D721Med (cell line): ENCODE measurements at places on chromosomes 3 and 15.
A peak's percentile ranks its signal among the peaks of the same experiment; 100 is the strongest.

- DNase-seq, result peak; percentile 83
Measured at GRCh38 chr15:90956274-90957030, 1.8 kb downstream of the RCCD1 start.

DNA sequence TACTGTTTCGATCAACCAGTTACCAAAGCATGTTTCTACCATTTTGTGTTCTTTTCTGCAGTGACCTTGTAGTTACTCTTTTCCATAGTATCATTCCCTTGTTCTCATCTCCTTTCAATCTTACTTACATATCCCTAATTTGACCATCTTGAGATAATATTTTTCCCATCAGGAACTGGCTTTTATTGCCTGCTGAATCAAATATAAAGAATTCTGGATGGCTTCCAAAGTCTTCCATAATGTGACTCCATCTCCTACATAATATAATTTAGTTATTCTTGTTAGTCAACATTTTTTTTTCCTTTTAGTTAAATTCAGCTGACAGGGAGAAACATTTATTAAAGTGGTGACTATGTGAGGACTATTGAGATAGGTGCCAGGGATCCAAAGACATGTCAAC, 7.0 kb downstream of the USP8 start:
- DNase-seq, result no peak

DNA sequence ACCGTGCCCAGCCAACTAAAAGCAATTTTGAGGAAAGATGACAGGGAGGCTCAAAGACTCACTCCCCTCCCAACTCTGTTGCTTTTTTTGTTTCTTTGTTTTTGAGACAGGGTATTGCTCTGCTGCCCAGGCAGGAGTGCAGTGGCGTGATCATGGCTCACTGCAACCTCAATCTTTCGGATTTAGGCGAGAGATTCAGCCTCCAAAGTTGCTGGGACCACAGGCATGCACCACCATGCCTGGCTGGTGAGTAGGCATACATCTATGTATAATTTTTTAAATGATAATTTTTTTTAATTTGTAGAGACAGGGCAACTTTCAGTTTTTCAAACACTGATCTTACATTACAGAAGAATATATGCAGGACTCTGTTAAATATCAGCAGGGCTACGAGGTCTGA, 15.8 kb upstream of the THUMPD3 start:
- DNase-seq, result no peak

- DNase-seq, result no peak
Measured at GRCh38 chr3:98331329-98331728, 22.3 kb upstream of the OR5K4 start.

GRCh38 chr15:79064496-79064895, 26.1 kb downstream of the RASGRF1 start:
- DNase-seq, result no peak

DNA sequence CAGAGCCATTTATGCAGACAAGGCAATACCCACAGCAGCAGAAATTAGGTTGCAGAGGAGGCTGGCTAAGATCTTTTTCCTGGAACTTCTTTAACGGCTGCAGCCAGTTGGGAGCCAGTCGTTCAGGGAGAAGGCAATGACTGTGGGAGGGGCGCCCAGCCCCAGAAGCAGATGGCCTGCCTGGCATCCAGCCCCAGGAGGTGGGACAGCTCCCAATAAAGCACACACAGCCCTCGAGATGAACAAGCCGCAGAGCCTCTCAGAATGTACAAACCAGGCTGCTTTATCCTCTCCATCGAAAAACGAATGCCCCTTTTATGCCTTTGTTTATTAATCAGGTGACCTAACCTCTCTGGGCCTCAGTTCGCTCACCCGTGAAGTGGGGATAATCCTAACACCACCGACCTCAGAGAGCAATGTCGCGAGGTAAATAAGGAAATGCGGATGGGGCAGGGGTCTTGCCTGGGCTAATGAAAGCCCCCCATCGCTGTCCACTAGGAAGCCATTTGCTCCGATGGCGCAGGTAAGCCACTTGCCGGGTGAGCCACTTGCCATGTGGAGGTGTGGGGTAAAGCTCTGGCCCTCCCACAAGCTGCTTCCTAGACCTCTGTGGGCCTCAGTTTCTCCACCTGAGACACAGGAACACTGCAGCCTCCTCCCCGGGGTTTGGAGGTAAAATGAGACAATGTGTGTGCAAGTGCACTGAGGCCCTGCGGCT, 35.8 kb downstream of the MGLL start:
- no peak for DNase-seq

DNA sequence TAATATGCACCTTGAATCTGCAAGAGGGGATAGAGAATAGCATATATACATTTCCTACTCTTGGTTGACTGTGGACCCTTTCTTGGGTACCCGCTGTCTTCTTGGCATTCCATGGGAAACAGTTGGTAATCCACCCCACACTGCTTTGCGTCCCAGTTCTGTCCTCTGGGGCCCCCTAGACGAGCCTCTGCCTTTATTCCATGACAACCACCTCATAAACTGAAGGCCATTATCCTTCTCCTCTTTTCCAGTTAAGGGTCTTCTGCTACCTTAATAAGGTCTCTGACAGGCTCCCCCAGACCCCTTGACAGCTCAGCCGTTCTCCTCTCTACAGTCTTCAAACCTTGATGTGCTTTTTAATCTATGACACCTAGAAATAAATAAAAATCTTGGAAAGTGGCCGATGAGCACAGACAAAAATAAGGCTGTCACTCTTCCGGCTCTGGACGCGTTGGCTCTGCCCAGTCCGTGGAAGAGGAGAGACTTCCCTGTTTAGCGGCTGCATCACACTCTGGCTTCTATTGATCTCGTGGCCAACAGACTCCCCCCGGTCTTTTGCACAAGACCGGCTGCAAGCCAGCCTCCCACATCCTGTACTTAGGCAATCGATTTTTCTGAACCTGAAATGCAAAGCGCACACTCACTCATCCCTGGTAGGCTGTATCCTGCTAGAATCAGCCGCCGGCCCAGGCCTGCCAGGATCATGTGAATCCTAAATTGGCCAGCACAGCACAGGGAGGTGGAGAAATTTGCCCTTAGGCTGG, 251.0 kb upstream of the TLE3 start:
- DNase-seq, result no peak

GRCh38 chr3:45597581-45597980, 3.0 kb downstream of the LIMD1 start:
- no peak for DNase-seq

- no peak for DNase-seq
Measured at GRCh38 chr3:149764302-149764701, 12.0 kb upstream of the COMMD2 start.

GRCh38 chr15:45168286-45168685, 19.5 kb downstream of the SHF start:
- DNase-seq, result no peak

GRCh38 chr3:4895838-4896237, 83.4 kb upstream of the BHLHE40 start:
- no peak for DNase-seq

DNA sequence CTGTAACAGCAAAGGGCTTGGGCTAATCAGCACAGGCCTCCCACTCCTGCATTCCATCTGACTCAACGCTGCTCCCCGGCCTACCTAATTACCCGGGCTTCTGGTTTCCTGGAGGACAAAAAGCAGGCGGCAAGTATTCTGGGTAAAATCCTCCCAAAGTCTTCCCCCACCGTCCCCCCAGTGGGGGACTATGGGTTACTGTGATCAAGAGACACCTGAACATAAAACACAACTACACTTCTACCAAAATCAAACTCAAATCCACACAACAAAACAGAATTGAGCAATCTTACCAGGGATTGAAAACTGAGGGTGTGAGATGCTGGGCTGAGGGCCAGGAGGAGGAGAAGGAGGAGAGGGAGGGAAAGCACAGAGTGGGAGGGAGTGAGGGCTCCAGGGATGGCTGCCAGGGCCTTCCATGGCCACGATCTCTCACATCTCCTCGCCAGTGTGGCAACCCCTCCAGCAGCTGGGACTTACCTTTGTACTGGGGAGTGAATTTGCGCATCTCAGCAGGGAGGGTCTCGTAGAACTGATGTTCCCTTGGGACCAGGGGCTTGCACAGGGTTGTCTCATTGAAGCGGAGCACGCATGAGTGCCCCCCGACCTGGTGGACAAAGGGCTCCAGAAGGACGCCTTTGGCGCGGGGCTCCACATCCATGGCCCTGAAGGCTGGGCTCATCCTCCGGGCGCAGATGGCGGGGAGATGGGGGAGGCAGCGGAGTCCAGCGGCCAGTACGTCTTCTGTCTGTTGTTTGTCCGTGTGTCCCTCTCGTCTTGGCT, 9.1 kb upstream of the NCKIPSD start:
- no peak for DNase-seq

DNA sequence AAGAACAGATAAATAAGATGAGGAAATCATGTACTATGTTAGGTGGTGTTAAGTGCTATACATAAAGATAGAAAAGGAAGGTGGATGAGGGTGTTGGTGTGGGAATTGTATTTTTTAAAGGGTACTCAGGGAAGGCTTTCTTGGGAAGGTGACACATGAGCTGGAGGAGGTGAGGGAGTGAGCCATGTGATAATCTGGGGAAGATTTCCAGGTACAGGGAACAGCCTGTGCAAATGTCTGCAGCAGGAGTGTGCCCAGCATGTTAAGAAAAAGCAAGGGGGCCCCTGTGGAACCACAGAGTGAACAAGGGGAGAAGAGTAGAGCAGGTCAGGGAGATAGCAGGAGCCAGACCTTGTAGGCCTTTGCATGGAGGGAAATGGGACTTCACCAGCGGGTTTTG, 175.6 kb downstream of the SSR3 start:
- no peak for DNase-seq

DNA sequence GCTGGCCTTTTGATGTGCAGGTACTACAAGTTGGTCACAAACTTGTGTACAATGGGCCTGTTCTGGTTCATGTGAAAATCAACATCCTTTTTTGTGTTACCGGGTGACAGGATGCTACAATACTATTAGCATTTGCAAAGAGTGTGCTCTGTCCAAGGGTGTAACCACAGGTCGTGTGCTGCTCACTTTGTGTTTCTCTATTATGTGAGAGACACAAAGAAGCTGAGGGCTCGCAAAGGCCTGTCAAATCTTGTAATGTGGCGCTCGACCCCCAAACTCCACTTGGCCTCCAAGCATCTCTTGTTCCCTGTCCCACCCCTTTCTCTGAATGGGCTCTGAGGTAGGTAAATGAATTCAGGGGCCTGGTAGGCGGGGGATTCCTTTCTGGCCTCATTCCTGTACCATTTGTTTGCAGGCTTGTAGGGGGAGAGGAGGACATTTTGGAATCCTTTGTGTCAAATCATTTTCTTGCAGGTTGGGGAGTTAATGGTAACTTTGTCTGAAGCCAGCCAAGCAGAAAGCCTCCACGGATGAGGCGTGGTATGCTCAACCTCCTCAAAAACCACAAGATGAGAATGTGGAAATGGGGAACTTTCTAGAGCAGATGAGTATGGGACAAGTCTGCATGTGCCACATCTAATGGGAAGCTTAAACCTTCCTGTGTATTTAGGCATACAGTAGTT, 109.1 kb downstream of the OPA1 start:
- DNase-seq, result no peak

GRCh38 chr3:20563251-20563650, 377.2 kb upstream of the SGO1 start:
- DNase-seq, result no peak

- no peak for DNase-seq
Measured at GRCh38 chr3:38711321-38711720, 61.8 kb upstream of the SCN5A start.

- no peak for DNase-seq
Measured at GRCh38 chr3:123656691-123657090, 71.8 kb upstream of the HACD2 start.

GRCh38 chr3:136772709-136773108, 20.5 kb upstream of the STAG1 start:
- DNase-seq, result no peak

DNA sequence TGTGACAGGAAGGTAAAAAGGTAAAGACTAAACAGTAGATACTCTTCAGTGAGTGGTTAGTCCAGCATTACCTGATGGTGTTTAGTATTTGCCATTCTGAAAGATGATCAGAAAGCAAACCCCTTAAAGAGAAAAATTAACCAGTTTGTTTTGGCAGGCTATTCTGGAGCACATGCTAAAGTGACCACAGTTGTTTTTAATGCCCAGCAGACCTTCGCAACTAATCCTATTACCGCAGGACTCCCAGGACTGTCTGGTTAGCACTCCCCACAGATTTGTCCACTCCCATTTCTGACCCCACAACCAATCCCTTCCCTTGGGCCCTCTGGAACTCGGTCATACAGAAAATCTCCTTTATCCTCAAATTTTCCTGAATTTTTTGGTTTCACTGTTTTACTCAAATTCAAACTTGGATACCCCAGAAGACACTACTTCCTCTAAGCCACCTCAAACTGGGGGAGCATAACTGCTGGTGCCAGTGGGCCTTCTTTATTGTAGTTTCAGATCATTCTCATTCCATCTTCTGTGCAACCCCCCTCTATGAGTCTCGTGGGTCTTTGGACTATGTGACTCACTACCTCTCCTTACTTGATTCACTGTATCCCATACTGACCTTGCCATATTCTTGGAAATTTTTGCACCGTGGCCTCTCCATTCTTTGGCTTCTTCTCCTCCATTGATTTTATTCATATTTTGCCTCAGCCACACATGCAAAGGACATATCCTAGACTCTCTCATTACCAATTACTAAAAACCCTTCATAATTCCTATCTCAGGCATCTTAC, 104.4 kb downstream of the RBMS3 start:
- DNase-seq, result no peak

DNA sequence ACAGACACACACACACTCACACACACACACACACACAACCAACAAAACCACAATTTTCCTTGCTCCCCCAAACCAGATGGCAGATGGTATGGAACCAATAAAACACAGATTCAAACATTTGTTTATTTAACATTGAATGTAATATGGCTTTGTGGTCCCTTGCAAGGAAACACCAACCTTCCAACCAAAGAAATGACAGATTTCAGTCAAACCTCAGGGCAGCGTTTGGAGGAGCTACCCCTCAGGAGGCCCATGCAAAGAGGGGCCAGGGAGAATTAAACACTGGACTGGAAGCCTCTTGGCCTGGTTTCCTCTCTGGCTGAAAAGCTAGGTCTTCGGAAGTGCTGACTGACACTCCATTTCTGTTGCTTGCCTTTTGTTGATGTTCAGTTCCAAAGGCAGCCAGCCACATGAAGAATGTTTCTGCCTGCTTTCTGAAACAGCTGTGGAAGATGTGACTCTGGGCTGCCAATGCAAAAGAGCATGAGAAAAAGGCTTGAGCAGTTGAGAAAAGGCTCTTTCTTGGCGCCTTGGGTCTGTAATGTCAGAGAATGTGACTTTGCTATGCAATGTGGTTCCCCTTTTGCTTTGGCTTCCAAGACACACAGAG, 296.1 kb downstream of the RPLP1 start:
- DNase-seq, result no peak

DNA sequence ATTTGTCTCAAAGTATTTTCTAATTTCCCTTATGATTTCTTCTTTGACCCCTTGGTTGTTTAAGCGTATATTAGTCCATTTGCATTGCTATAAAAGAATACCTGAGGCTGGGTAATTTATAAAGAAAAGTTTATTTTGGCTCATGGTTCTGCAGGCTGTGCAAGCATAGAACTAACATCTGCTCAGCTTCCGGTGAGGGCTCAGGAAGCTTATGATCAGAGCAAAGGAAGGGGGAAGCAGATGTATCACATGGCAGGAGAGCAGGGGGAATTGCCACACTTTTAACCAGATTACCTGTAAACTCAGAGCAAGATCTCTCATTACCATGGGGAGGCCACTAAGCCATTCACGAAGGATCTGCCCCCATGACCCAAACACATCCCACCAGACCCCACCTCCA, 148.2 kb downstream of the PDE8A start:
- no peak for DNase-seq

- DNase-seq, result no peak
Measured at GRCh38 chr3:33318710-33319380, 41.6 kb downstream of the FBXL2 start.
